NCI-H1930 (cell line): ENCODE measurements at places on chromosomes 1 and 21.

DNA sequence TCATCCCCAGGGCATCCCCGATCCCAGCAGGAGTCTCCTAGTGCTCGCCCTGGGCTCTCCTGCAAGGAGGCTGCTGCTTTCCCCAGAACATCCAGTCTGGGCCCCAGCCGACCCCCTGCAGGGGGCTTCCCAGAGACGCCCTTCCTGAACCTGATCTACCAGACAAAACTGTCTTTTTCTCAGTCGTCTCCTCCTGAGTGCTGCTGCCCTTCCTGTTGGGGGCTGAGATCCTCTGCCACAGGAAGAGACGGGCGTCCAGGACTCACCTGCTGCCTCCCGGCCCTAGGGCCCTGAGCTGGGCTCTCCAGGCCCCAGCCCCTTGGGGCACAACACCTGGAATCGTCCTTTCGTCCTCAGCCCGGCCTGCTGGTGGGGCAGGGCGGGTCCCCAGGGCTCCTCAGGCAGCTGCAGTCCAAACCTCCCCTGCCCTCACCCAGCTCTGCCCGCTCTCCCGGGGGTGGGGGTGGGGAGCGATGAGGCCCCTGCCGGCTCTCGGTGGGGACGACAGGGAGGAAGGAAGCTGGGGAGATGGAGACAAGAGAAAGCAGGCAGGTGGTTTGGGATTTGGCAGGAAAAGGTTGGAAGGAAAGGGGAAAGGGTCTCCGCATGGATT lies 36.9 kb downstream of the TP73 start:
- no peak for DNase-seq

DNA sequence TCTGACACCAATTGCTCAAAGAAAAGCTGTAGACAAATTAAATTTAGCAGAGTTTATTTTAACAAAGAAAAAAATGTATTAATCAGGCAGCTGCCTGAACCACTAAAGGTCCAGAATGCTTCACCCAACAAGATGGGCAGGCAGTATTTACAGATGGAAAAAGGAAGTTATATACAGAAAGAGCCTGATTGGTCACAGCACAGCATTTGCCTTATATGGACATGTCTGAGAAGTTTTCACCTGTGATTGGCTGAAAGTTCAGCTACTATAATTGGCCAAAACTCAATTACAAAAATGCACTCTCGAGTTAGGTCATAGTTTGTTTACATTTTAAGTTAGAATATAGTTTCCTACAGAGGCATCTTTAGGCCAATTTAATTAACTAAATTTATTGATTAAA lies 15.1 kb upstream of the FMO1 start:
- no peak for DNase-seq

DNA sequence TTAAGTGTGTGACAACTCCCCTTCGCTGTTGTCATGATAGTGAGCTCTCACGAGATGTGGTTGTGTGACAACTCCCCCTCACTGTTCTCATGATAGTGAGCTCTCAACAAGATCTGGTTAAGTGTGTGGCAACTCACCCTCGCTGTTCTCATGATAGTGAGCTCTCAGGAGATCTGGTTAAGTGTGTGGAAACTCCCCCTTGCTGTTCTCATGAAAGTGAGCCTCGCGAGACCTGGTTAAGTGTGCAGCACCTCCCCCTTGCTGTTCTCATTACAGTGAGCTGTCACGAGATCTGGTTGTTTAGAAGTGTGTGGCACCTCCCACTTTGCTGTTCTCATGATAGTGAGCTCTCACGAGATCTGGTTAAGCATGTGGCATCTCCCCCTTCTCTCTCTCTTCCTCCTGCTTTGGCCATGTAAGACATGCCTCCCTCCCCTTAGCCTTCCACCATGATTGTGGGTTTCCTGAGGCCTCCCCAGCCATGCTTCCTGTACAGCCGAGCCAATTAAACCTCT lies 25.1 kb upstream of the LSS start:
- no peak for DNase-seq

DNA sequence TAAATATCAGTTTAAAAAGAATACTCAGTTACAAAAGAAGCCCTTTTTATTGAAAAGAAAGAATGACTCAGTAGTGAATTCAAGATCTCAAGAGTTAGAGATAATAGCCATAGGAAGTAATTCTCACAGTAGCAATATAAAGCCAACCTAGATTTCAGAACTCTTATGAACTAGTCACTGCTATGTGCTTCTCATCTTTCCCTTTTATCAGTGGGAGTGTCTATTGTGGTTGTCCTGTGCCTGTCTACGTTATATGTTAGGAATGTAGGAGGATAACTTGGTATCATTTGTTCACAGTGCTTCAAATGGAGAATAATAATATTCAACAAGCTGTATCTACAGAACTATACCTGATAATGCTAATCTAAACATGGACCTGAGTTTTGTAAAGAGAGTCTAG lies 73.1 kb upstream of the RGS21 start:
- DNase-seq, result no peak

DNA sequence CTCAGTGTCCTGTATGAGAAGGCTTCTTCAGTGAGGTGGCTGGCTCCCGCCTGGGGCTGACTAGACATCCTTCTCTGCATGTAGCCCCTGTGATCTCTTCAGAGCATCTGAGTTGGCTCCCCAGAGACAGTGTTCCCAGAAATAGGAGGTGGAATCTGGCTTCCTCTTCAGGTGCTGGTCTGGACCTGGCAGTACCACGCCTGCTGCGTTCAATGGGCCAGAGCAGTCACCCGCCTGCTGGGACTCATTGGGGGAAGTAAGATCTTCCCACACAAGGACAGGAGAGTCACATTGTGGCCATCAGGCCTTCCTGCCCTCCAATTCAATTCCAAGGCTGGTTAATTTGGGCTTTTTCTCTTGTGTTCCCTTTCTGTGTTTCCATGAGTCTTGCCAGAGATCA lies 51.0 kb downstream of the ADARB1 start:
- no peak for DNase-seq

GRCh38 chr21:44644878-44645277 lies 1.3 kb upstream of the KRTAP10-11 start:
- no peak for DNase-seq

DNA sequence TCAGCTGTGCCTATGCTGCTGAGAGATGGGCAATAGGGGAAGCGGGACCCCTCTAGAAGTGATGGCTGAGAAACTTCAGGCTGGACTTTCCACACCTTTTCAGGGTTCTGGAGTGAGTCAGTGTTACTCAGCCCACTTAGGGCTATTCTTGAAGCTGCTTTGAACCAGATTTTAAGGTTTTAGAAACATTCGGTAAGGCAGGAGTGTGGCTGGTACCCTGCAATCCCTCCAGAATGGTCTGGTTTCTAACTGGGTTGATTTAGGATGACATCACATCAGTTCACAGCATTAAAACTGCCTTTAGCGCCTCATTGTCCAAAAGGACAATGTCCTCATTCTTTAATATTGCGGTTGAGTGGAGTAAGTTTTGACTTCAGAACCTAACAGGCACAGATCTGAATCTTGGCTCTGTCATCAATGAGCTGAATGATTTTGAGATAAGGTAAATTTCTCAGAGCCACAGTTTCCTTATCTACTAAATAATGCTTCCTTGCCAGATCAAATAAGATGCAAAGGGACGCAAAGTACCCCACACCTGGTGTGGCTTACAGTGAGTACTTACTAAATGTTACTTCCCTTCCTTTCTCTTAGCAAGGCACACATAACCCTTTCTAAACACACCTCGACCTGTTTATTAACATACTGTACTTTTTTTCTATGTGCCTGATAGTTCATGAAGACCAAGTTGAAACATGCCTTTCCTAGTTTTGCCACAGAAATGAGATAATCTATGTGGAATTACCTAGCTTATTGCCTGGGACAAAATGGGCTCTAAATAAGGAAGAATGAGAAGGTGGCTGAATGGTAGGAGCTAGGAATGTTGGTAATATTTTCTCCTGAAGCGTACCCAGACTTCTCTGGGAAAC lies 209.8 kb downstream of the ROR1 start:
- DNase-seq, result no peak

DNA sequence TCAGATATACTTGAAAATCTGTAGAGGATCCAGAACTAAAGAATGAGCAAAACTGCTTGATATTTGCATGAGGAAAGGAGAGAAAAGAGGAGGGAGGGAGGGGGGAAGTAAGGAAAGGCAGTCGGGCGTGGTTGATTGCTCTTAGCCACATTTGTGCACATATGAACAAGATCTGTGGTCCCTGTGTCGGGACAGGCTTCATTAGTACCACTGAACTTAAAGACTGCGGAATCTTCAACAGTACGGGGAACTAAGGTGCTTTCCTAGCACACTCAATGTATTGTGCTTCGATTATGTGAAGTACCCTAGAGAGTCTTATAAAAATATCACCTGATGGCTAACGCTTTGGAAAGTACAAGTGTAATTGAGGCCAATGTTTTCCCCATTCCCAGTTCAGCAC lies 59.9 kb downstream of the ZBTB18 start:
- DNase-seq, result no peak

DNA sequence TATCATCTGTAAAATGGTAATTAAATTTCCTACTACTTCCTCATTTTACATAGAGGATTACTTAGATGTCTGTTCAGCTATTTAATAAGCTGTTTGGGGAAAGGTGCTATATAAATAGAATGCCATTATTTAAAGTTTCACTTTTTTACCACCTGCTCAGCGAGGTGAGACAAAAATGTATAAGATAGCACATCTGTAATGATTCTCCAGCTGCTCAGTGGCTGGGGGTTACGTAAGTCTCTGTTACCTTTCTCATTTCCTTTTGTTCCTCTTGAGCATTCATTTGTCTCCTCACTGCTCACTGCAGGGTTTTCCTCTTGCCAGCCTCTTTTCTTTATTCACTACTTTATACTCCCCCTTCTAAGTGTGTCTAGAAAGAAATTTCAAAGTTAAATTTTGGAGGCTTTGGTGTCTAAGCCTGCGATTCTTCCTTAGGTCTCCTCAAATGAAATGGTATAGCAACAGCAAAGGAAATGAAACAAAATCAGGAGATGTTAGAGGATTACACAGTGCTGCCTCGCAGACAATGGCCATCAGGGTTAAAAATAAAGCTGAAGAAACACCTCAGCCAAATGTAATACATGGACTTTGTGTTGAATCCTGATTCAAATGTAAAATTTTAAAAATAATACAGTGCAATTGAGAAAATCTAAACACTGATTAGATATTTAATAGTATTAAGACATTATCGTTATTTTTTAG lies 6.8 kb downstream of the RGS8 start:
- no peak for DNase-seq

DNA sequence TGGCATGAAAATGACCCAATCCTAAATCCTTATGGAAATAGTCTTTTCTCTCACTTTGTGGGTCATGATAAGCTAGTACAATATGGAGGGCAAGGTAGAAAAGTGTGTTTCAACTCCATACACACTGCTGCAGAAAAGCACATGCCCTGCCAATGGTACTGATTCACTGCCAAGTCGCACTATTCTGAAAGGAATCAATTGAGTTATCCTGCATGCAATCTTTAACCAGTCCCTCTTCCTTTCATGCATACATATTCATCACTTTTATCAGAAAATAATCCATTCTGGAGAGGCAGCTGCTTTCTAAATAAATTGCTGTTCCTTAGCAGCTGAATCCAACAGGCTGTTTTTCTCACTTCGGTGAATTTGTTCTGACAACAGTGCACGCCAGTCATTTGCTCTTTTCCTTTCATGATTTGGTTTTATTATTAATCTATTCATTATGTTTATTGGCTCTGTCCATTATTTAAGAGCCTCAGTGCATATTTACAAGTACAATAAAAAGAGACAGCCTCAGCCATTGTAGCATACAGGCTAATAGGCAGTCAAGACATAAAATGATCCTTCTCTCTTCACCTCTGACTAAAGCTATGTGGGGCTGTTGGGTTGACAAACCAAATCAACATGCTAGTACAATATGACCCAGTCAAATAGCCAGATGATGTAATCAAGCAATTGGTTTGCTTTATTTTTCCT lies 108.8 kb downstream of the CHD1L start:
- DNase-seq, result no peak

- DNase-seq, result no peak
Measured at GRCh38 chr21:16535626-16536025, 805.8 kb downstream of the USP25 start.

- DNase-seq, result no peak
Measured at GRCh38 chr1:21264898-21265297, 25.4 kb downstream of the ECE1 start.

DNA sequence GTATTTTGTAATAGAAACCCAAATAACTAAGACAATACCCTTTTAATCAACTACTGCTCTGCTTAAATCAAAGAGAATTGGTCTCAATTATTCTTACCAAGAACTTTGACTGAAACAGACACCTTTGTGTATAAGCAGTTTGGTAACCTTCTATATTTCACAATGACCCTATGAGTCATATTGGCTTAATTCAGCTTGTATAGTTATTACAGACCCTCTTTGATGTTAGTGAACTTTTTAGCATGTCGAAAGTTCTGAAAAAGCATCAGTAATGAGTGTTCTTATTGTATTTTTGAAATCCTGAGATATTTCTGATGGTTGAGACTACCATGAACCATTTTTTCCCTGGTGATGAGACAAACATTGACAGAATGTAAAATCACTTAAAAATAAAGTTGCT lies 43.3 kb upstream of the RABGAP1L start:
- no peak for DNase-seq
